ENCODE measurements at places on chromosomes 7 and 10.

GRCh38 chr10:103793920-103794883, 61.2 kb downstream of the SH3PXD2A start:
- no peak for DNase-seq

DNA sequence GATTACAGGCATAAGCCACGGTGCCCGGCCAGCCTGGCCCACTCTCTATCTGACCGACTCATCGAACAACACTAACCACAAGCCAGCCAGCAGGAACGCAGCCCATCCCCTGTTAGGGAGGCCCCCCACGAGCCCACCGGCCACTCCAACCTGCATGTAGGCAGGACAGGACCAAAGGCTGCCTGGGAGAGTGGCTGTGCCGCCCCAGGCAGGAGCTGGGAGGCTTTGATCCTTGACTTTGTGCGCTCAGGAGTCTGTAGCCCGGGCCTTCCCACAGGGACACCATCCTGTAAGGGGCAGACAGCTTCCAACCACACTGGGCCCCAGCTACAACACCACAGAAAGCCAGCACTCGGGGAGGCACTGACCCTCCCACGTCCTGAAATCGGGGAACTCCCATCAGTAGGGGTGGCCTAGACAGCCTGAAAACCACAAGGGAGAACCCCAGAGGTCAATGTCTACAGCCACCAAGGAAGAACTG, 29.4 kb downstream of the GRID1 start:
- DNase-seq: no peak

DNA sequence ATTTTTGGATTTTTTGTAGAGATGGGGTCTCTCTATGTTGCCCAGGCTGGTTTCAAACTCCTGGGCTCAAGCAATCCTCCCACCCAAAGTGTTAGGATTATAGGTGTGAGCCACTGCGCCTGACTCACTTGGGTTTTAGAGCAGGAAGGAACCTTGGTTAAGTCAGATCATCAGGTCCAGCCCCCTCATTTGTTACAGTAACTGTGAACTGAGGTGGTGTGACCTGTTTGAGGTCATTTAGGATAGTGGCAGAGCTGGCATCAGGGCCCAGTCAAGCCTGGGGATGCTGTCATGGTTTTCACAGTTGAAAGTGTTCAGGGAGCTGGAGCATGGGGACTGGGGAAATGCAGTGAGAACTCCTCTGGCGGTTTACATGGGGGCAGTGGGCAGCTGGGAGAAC, 159.6 kb downstream of the TAX1BP1 start:
- no peak for DNase-seq

DNA sequence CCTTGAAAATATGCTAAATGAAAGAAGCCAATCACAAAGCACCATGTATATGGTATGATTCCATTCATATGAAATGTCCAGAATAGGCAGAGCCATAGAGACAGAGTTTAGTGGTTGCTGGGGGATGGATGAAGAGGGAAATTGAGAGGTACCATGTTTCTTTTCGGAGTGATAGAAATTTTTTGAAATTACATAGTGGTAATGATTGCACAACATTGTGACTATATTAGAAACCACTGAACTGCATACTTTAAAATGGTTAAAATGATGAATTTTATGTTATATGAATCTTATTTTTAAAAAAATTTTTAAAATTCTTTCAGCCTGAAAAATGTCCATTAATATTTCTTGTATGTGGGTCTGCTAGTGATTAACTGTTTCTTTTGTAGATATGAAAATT, 26.1 kb downstream of the DNAJC9 start:
- DNase-seq: peak; percentile 3

DNA sequence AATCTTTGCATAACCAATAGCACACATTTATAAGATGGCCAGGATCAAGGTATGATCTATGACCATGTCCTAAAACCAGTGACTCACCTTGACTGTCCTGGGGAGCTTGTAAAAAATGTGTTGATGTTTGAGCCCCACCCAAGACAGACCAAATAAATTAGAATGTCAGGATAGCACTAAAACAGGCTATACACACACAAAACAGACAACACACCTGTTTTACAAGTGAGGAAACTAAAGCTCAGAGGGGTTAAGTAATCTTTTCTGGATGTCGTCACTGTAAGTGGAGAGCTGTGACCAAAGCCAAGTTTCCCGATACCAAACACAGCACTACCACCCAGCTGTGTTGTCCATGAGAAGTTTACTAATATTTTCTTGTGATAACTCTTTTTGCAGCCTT, 84.5 kb downstream of the AVL9 start:
- no peak for DNase-seq

GRCh38 chr7:124652237-124652636, 113.4 kb downstream of the GPR37 start:
- no peak for DNase-seq

DNA sequence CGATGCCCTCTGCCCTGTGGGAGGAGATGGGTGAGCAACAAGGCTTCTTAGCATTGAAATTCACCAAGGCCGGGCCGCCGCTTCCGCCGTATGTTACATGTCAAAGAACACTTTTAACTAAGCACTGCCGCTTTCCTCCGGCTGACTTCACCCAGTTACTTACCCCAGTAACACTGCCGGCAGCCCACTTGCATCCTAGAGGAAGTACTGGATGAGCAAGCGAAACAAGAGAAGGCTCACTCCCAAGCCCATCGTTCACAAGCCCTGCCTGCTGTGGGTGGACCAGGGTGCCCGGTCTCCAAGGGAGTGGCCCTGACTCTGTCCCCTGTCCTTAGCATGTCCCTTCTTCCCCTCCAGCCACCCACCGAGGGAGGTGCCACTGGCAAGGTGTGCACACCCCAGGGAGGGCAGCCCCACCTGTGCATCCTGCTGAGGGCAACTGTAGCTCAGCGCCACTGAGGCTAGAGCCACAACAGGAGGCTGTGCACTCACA, 73.1 kb upstream of the EBF3 start:
- no peak for DNase-seq

GRCh38 chr10:130428936-130429335, 292.7 kb downstream of the GLRX3 start:
- no peak for DNase-seq

GRCh38 chr7:22561895-22562593, 62.1 kb upstream of the STEAP1B start:
- peak; percentile 3 for DNase-seq

- DNase-seq: peak; percentile 40
Measured at GRCh38 chr10:96967847-96968246, 135.7 kb downstream of the LCOR start.

GRCh38 chr10:3195726-3196125, 23.1 kb upstream of the PITRM1 start:
- DNase-seq: no peak

GRCh38 chr10:15943426-15943825, 83.1 kb upstream of the MINDY3 start:
- no peak for DNase-seq

- DNase-seq: no peak
Measured at GRCh38 chr10:93277360-93277759, 203.7 kb downstream of the CYP26A1 start.

DNA sequence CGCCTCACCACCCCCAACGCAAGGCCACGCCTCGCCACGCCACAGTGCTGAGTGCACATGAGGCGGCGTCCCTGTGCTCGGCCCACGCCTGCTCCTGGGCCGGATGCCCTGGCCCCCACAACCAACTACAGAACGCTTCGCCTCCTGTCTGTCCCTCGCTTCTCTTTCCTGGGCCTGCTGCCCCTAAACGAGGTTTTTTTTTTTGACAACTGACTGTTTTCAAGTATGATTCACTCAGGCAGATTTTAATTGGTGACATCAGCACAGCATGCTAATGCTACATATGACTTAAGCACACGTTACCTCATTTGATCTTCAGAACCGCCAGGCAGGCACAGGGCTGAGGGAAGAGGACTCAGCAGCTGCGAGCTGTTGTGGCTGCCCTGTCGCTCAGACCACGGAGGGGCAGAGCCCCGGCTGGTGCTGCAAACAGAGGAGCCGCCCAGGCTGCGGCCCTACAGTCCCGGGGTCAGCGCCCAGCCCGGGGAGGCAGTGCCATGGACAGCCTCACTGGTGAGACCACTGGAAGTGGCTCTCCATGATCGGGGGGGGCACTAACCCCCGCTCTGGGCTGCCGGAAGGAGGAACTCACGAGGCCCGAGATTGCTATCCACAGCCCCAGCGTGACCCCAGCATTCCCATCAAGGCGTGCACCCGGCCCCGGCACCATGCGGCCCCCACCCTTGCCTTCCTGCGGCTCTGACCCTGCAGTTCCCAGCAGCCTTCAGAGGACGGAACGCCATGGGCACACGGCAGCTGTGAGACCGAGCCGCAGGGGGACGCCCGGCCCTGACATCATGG, 212.8 kb downstream of the MAD1L1 start:
- peak; percentile 93 for DNase-seq

DNA sequence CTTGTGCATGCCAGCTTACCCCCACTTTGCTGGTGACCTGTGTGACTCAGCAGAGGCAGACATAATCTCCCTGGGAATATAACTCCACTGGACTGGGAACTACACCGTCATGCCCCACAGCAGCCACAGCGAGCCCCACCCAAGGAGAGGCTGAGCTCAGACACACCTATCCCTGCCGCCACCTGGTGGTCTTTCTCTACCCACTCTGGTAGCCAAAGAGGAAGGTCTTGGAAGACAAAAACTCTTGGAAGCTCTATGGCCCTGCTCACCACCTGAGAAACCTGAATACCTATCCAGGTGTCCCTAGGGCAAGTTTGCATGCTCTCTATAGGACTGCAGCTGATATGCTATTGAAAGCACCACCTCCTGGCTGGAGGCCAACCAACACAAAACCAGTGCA, 48.1 kb downstream of the MYO3A start:
- DNase-seq: no peak

Measured in fibroblast of upper back skin (primary cell).